Activated T-cell treated with anti-CD3 and anti-CD28 coated beads, Interleukin-2, amount 50 U/mL, for 24 hours (primary cell): ENCODE measurements at places on chromosomes 3 and 15.
A peak's percentile ranks its signal among the peaks of the same experiment; 100 is the strongest.

GRCh38 chr15:64356710-64357040, 702 bp upstream of the CSNK1G1 start:
- DNase-seq: no peak

DNA sequence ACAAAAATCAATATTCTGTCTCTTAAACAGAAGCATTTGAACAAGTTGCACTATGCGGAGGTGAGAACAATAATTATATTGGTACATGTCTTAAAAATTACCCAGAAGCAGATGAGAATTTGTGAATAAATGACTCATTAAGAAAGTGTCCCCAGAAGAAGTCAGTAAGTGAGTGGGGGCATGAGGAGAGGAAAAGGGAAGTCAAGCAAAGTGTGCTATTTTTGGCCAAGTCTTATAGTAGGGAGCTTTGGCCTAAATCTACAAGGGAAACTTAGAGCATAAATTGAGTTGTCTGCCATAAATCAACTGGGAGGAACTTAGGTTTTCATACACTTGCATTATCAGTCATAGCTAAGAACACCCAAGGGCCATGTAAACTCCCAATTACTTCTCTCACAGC, 86.9 kb upstream of the SATB1 start:
- DNase-seq: no peak

DNA sequence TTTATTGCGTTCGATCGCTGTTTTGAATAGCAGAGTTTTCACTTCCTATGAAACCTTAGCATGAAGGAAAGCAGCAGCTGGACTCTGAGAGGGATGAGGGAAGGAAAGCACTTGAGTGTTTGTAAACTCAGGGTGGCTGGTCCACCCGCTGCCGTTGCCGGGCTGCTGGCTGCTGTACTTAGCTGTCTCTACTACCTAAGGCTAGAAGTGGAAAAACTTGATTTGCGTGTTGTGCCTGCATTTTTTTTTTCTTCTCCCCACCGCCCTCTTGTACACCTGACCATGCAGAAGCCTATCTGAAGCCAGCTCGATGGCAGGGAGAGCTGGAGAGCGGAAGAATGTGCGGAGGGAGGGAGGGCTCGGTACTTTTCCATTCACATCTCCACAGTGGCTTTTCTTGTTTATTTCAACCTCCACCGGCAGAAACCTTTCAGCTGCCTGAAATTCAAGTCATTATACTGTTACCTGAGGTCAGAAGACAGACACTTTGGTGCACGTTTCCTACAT, 4.8 kb upstream of the BCL6 start:
- DNase-seq: no peak

GRCh38 chr3:52455283-52456168, at the start of gene NISCH:
Gene NISCH, plus strand, starts transcription at chr3:52455604. Its CDS starts 38 bp downstream, at chr3:52455642.
- DNase-seq: peak; percentile 99

GRCh38 chr3:171351676-171352075, 108.5 kb downstream of the TNIK start:
- DNase-seq: no peak

GRCh38 chr3:168250415-168250861, 154.7 kb upstream of the GOLIM4 start:
- no peak for DNase-seq

DNA sequence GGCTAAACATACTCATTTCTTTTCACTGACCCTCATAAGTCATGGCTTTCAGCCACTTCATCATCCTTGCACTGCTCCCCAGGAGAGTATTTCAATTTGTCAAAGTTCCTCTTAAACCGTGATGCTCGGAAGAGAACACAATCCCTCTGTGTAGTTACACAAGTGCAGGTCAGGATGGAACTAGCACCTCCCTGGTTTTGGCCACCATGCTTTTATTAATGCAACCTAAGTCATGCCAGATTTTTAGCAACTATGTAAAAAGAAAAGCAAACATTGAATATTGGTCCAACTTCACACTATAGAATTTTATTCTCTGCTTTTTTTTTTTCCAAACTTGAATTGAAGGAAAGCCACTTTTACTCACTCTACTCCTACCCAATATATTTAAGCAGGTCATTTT, 45.2 kb downstream of the CNTN6 start:
- DNase-seq: no peak

DNA sequence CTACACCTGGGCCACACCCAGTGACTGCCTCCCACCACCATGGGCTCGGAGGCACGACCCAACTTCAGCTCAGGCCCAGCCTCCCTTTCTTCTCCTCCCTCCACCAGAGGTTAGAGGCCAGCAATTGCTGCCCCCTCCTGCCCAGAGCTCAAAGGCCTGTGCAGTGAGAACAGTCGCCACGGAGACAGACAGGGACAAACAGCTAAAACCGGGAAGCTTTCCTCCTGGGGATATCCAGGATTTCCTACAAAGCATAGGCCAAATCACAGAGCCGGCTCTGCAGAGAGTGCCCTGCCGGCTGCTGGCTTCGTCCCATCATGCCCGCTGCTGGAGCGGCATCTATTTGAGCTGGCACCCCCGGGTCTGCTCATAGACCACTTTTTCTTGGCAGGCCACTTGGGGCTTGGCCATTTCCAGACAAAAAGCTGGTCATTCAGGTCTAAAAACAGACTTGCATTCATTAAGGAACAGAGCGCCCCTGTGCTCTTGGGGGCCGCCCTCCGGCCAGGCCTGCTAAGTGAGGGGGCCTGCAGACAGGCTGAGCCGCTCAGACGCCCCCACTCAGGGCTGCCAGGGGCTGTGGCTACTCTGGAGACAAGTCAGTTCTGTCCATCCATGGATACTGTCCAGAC, 17.5 kb downstream of the GRAMD2A start:
- DNase-seq: no peak

DNA sequence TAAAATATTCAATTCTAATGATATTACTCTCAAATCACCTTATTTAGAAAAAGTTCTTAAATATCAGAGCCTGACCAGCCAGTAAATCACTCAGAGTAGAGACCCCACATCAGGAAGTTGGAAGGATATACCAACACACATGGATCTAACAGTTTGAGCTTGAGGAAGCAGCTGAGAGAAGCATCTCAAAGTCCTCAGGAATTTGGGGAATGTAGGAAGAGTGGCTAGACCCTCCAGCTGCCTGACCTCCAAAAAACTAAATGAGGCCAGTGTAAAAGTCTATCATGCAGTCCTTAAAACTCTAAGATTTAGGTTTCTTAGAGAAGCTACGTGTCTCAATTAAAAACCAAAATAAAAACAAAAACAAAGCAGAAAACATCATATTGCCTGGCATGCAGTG, 55.4 kb downstream of the SETD2 start:
- no peak for DNase-seq

- no peak for DNase-seq
Measured at GRCh38 chr3:157493627-157494550, 9.3 kb downstream of the VEPH1 start.

DNA sequence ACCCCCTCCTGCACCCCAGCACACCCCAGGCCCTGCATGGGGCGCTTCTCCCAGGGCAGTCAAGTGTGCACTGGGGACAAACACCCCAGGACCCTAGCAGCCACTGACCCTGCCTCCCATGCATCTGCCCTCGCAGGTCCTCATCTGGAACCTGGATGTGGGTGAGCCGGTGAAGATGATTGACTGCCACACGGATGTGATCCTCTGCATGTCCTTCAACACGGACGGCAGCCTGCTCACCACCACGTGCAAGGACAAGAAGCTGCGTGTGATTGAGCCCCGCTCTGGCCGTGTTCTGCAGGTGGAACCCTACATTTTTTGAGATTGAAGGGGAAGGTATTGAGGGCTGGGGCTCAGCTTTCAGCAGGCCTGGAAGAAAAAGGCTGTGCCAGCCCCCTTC, 109.3 kb downstream of the ANP32A start:
- no peak for DNase-seq

- DNase-seq: no peak
Measured at GRCh38 chr3:179882292-179882691, 154.4 kb downstream of the PEX5L start.

- no peak for DNase-seq
Measured at GRCh38 chr3:168884353-168884903, 779.1 kb downstream of the MECOM start.

- no peak for DNase-seq
Measured at GRCh38 chr3:66693461-66694031, 192.7 kb upstream of the LRIG1 start.

GRCh38 chr15:72437650-72438316, 36.3 kb upstream of the ARIH1 start:
- no peak for DNase-seq

DNA sequence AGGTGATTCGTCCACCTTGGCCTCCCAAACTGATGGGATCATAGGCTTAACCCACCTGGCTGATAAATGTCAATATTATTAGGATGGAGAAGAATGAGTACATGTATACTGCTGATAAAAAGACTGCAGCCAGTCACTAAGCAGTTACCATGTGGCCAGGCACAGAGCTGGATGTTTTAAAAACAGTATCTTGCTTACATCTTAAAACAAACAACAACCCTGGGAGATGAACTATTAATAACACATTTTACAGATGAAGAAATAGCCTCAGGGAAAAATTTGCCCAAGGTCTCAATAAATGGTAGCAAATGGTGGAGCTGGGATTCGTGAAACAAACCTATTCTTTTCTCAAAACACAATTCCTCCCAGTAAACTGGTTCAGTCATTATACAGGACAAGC, 18.1 kb downstream of the IL17RD start:
- DNase-seq: no peak

DNA sequence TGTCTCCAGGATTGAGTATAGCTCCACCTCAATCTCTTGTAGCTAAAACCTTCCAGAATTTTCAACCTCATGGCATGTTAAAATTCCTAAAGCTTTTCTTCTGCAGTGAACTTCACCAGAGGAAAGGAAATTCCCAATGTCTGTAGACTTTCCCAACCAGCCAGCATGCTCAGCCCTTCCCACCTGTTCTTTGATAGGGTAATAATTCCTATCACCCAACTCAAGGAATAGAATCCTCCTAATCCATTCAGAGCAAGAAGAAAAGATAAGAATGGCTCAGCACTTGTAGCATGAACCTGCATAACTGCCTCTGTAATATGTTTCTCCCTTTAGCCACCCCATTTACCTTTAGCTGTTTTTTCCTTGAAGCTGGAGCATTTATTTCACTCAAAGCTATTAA, 301.8 kb upstream of the GADL1 start:
- no peak for DNase-seq

DNA sequence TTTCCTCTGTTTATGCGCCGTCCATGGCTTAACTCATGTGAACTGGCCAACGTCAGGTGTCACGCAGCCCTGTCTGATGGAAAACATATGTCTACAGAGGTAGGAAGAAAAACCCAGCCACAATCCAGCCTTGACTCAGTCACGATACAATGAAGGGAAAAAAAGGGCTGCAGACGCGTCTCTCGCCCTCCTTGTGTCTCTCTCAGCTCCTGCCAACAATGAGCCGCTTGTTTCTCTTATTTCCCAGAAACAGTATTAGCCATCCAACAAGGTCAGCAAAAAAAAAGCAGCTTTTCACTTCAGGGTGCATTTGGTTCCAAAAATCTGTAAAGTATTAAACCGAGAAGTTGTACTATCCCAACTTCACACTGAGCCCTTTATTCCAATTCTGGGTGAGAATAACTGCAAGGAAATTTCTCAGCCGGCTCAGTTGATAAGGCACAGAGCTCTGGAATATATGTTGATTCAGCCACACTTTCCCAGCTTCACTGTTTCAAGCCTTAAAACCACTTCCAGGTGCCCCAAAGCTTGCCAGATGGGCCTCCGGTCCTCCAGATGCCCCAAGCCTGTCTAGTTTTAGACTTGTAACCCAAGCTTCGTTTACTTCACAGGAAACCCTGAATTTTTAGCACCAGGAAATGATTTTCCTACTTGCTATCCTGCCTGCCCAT, 79.4 kb downstream of the TM4SF4 start:
- no peak for DNase-seq

DNA sequence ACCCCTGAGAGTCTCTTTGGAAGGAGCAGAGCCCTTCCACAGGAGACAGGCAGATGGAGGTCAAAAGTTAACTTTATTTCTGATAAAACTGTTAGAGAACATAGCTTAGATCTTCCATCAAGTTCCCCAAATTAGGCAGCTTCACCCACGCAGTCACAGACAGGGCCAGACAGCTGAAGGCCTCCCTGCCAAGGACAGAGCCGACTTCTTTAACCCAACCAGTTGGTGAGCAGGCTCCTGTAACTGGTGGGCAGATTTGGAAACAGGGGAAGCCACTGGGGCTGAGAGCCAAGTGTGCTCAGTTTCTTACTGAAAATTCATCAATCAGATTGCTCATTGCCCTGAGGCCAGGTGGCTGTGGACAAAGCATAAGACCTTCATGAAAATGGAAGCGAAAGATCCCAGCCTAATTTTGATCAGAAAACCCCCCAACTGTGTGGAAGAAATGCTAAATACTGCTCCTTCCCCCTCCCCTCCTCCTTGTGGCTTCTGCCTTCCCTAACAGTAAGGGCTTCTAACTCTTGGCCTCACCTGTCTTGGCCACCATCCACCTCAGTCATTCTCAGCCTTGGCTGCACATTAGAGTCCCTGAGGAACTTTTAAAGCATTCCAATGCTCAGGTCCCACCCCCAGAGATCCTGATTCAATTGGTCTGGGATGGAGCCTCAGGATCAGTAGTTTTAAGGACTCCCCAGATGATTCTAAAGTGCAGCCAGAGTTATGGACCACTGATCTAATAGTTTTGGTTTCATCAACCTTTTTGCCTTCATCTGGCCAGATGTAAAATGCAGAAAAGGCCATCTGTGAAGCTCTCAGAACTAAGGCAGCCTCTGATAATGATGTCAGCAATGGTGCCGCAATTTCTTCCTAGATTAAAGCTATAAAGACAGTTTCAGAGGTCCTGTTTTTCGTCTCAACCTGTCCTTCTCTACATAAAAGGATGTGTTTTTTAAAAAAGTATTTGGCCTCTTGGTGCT, 11.5 kb downstream of the CLRN1 start:
- no peak for DNase-seq

GRCh38 chr3:169347597-169347996, 315.9 kb downstream of the MECOM start:
- DNase-seq: no peak
